H54 (cell line): ENCODE measurements at places on chromosomes 1 and 21.

DNA sequence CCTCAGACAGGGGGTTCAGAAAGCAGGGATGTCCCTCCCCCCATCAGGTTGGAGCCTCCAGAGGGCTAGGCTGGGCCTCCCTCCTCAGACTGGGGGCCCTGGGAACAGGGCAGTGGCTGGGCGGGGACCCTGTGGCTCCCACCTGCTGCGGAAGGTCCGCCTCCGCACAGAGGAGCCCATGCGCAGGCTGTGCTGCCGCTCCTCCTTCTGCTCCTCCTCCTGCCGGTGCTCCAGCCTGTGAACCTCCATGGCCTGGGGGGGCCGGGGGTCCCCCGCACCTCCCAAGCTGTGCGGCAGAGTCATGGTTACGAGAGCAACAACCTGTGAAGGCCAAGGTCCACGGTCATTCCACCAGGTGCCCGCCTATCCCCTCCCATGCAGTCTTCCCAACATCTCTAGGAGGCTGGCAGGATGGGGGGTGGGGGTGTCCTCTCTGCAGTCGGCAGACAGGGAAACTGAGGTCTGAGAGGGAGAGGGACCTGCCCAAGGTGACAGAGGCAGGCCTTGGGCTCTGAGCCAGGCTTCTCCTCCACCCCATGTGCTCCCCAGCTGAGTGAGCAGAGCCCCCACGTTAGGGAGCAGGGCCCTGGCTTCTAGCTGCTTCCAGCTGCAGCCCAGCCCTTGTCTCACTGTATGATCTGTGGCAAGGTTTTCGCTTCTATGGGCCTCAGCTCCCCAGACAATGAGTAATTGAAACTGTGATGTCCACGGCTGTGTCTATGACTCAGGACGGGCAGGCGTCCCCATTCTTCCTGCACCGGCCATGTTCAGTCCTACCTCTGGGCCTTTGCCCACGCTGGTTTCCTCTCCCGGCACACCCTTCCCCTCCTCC, 3.4 kb downstream of the MYOM3 start:
- DNase-seq, result peak; percentile 69

GRCh38 chr1:192522673-192523072, 52.9 kb upstream of the RGS1 start:
- DNase-seq, result no peak

DNA sequence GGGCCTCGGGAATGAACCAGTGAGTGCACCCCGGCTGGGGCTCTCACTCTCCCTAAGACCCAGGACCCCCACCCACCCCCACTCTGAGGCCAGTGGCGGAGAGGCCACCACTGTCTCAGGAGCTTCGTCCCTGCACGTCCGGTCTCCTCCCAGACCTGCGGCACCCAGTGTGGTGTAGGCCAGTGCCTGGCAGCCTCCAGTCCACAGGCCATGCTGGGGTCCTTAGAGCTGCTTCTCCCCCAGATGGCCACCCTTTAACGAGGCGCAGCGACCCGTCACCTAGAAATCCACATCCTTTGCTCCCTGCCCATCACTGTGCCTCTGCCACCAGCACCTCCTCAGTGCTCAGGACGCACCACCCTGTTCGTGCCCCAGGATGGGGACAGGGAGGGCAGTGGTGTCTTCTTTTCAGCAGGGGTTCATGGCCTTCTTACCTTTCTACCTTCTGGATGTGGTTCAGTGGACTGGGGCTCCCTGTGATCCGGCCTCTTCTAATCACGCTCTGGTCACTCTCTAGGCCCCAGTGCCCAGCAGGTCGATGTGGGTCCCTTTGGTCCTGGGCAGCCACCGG, 131.9 kb upstream of the ARHGEF16 start:
- DNase-seq, result no peak

GRCh38 chr1:233256789-233257188, 38.7 kb downstream of the PCNX2 start:
- no peak for DNase-seq

GRCh38 chr1:105793536-105794146, 1262.8 kb upstream of the PRMT6 start:
- peak; percentile 7 for DNase-seq

- DNase-seq, result peak; percentile 29
Measured at GRCh38 chr1:200415789-200416593, 6.2 kb upstream of the ZNF281 start.

- DNase-seq, result no peak
Measured at GRCh38 chr21:46483300-46484295, 24.9 kb downstream of the DIP2A start.

- no peak for DNase-seq
Measured at GRCh38 chr1:102550729-102551384, 554.1 kb upstream of the OLFM3 start.

DNA sequence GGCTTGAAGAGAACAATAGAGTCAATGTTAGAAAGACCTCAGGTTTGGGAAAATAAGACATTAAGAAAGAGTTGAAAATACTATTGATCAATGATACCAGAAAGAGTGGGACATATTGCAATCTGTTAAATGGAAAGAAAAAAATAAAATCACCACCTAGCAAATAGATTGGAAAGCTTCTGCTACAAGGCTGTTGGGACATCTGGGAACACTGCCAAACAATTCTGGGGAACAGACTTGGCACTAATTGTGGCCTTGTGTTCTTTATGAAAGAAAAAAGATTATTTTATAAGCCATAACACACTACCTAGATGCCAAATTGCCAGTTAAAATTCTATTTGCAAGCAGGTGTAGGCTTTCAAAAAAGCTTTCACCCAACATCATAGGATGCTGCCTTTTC, 137.8 kb downstream of the TSEN15 start:
- no peak for DNase-seq

DNA sequence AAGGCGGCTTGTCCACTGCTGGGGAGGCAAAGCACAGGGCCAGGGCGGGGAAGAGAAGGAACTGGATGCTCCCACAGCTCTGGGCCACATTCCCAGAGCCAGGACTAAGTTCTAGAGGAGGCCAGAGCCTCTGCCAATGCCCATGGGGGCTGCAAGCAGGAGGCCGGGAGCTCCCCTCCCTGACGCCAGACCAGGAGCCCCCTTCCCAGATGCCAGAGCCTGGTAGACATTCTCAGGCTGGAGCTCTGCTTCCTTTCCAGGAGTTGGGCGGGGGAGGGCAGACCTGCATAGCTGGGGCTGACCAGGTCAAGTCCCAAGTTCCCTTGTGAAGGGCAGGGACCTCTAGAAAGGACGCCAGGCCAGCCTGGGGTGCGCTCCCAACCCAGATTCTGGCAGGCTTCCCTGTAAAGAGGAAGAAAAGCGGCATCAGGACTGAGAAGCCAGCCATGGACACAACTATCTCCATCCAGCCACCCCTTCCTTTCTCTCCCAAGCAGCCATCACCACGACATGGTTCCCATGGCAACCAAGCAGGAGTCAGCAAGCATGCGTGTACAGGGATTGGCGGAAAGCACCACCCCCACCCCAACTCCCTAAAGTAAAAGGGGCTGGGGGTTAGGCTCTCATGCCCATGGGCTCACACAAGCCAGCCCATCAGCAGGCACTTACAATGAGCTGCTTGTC, 13.4 kb downstream of the KIF21B start:
- no peak for DNase-seq

GRCh38 chr1:200112290-200112689, 84.8 kb downstream of the NR5A2 start:
- DNase-seq, result no peak

DNA sequence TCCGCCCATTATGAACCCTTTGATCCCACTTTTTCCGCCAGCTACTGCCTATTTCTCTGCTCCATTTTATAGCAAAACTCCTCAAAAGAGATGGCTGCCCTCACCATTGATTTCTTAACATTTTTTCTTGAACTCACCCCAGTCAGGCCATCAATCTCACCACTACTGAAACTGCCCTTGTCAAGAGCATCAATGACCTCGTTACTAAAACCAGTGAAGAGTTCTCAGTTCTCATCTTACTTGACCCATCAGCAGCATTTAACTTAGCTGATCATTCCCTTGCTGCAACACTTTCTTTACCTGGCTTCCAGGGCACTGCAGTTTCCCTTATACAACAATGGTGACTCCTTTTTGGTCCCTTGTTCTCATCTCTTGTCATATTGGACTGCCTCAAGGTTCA, 35.2 kb upstream of the FASLG start:
- DNase-seq, result no peak

GRCh38 chr1:119884711-119885110, 11.6 kb downstream of the ADAM30 start:
- DNase-seq, result no peak

DNA sequence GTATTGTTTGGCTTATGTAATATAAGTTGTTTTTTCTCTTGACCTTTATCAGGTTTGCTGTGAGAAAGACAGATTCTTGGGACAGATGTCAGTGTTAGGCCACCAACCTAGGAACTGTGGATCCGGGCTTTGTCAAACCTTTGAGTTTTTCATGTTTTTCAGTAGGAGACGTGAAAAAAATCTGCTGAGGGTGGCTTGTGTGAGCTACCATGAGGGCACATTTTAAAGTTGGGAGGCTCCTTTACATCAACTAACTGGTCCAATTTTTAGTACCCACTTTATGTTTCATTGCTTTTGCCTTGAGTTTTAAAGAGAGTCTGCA, 801 bp downstream of the RPS6KC1 start:
- DNase-seq, result no peak

GRCh38 chr1:8733484-8733883, 84.0 kb downstream of the RERE start:
- no peak for DNase-seq

GRCh38 chr1:103162360-103162759, 54.0 kb upstream of the COL11A1 start:
- no peak for DNase-seq

DNA sequence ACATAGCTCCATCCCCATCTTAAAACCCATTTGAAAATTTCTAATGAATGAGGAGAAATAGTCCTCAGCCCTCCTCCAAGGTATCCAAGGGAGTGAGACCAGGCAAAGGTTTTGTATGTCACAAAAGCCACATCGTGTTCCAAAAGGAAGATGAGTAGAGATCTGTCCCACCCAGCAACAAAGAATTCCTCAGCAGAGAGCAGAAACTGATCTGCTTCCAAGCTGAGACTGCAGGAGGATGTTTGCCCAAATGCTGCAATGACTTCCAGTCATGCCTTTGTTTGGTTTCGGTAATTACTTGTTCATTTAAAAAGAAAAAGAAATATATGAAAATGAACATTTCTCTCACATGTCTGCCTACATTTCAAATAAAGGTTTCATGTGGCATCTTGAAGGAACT, 186.9 kb downstream of the SETD4 start:
- no peak for DNase-seq

- DNase-seq, result no peak
Measured at GRCh38 chr1:13775459-13775858, 75.5 kb downstream of the PRDM2 start.

DNA sequence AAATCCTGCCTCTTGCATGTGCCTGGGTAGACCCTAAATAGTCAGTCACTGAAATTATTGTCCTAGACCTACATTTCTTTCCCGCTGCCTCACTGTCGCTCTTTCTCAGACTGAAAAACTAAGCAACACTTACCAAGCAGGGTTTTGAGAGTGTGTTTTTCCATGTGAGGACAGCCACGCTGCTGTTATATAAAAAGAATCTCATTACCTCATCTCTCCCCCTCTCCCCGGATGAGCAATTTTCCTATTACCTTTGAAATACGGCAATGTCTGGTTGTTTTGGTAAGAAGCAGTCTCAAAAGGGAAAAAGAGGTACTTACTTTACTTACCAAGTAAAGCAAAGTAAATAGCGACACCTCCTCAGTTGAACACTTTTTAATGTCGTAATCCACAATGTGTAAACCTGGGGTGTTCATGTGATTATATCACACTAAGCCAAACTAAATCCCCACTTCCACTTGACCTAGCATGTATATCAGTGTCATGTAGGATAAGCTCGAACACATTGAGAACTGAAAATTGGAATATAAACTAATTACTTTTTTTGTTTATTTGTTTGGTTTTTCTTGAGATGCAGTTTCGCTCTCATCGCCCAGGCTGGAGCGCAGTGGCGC, 12.2 kb upstream of the VN1R5 start:
- DNase-seq, result no peak

DNA sequence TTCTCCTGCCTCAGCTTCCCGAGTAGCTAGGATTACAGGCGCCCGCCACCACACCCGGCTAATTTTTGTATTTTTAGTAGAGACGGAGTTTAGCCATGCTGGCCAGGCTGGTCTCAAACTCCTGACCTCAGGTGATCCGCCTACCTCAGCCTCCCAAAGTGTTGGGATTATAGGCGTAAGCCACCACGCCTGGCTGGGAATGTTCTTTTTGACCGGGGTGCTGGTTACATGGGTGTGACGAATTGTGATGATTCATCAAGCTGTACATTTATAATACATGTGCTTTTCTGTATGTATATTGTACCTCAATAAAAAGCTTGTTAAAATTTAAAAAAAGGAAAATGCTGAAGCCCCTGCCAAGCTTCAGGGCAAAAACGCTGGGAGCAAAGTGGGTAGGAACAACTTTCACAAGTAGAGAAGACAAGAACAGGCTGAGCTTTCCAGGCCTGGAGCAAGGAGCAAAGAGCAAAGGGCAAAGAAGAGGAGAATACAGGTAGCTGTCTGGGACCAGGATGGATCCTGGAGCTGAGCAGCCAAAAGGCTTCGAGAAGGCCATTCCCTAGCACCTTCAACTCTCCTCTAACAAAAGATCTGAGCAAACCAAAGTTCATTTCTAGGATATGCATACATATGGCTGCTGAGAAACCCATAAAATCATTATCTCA, 20.5 kb upstream of the YRDC start:
- DNase-seq, result no peak

GRCh38 chr1:94962409-94963265, 35.7 kb upstream of the CNN3 start:
- DNase-seq, result no peak

GRCh38 chr1:167066333-167067122, 23.6 kb downstream of the GPA33 start:
- DNase-seq, result peak; percentile 78

GRCh38 chr21:41763398-41763931, 3.4 kb downstream of the RIPK4 start:
- DNase-seq, result no peak

GRCh38 chr1:234479310-234479559, 256 bp upstream of the TARBP1 start:
- no peak for DNase-seq

- peak; percentile 87 for DNase-seq
Measured at GRCh38 chr1:26530895-26531598, 1.5 kb downstream of the RPS6KA1 start.

- DNase-seq, result no peak
Measured at GRCh38 chr1:43910343-43910742, 23.3 kb upstream of the ARTN start.

DNA sequence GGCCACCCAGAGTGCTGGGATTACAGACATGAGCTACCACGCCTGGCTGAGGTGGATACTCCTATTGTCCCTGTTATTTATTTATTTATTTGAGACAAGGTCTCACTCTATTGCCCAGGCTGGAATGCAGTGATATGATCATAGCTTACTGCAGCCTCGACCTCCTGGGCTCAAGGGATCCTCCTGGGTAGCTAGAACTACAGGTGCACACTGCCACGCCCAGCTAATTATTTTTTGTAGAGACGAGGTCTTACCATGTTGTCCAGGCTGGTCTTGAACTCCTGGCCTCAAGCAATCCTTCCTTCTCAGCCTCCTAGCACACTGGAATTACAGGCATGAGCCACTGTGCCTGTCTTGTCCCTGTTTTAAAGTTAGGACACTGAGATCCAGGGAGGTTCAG, 5.2 kb downstream of the LDLRAP1 start:
- no peak for DNase-seq

- DNase-seq, result no peak
Measured at GRCh38 chr1:8474369-8474768, 156.5 kb downstream of the SLC45A1 start.
